Activated CD4-positive, alpha-beta T cell treated with anti-CD3 and anti-CD28 coated beads, Interleukin-2, Interleukin-4, amounts not matched to agents 100 ng/mL and 50 ng/mL, durations not matched to agents 16 hours and 8 hours (primary cell): ENCODE measurements at places on chromosomes 11 and 22.

GRCh38 chr11:111603611-111604130 lies 1.4 kb downstream of the SIK2 start:
- no peak for DNase-seq

DNA sequence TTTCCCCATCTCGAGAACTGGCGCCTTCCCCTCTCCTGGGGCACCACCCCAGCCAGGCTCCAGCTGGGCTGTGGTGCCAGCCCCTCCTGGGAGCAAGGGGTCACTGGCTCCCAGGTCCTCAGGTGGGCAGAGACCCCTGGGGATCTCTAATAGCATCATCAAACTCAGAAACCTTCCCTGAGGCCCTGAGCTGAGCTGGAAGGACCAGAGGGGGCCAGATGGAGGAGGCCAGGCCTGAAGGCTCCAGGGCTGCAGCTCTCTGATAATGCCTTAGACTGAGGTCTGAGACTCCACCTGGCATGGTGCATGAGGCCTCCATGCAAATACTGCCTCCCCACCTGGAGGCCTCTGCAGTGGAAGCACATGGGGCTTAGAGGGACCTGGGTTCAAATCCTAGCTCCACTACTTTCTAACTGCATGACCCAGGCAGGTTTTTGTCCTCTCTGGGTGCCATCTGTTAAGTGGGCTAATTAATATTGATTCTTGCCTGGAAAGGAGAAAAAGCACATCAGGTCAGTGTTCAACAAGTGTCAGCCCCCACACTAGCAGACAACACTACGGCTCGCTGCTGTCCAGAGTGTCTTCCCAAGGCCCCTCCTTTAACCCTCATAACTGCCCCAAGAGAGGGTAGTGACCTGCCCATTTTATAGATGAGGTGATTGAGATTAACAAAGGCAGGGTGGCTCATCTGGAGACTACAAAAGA lies 1.5 kb downstream of the MAPK8IP1 start:
- DNase-seq: no peak

DNA sequence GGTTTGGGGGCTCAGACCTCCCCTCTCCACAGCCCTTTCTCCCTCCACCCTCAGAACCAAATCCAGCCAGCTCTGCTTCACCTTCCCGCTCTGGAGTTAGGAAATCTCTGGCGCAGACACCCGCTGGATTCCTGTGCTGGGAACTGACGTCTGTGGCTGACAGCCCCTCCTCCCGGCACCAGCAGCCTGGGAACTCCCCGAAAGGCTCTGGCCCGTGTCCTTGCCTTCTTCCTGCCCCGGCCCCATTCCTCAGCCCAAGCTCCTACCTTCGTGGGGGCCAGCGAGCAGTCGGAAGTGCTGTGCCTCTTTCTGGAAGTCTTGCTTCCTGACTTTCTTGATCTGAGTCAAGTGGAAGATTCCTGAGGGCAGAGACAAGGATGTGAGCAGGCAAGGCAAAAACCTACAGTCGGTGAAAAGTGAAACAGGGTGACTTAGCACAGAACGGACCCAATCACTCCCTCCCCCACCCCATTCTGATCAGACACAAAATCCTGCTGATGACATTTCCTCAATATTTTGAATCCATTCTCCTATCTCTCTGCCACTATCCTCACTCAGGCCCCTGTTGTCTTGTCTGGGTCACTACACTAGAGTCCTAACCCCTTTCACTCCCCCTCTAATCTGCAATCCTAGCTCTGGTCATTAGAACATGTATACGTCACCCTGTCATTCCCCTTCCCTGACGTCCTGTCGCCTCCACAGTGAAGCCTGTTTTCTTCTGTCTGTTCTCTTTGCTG lies 34.1 kb downstream of the CHRDL2 start:
- DNase-seq: no peak

GRCh38 chr11:84947970-84948580 lies 679.1 kb downstream of the DLG2 start:
- DNase-seq: no peak

DNA sequence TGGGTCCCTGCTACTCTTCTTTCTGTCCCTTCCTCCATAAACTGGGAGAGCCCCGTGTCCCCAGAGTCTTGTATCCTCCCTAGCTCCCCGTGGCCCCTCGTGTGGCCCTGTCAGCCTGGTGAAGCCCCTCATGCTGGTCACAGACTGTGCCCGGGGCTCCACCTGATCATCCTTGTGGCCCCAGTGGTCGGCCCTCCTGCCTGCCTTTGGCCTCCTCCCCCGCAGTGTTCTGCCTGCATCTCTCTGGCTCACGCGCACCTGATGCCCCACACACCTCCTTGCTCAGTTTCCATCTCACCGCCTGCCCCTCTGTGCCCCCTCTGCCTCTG lies 1.2 kb upstream of the CABP2 start:
- no peak for DNase-seq

GRCh38 chr11:66841861-66842260 lies 1.4 kb upstream of the RCE1 start:
- DNase-seq: no peak

- peak; percentile 27 for DNase-seq
These were observed 78.2 kb downstream of the FAM76B start for GRCh38 chr11:95711162-95711944.

- no peak for DNase-seq
These were observed 19.3 kb downstream of the FLRT1 start for GRCh38 chr11:64055077-64055476.

GRCh38 chr22:37623075-37624016 lies 14.7 kb downstream of the GGA1 start:
- DNase-seq: peak; percentile 67

- DNase-seq: no peak
These were observed 25.8 kb downstream of the LAYN start for GRCh38 chr11:111566324-111566723.

DNA sequence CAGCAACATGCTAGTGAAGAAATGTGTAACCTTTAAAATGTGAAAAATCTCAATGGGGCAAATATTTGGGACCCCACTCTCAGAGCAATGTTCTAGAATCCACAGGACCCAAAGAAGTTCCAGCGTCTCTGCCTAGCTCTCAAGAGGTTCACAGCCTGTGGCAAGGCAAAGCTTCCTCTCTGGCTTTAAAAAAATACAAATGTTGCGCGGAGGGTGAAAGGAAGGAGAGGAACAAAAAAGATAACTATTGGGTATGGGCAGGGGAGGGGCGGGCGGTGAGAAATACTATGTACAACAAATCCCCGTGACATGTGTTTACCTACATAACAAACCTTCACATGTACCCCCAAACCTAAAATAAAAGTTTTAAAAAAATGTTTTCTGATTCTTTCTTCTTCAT lies 53.6 kb downstream of the PITPNB start:
- no peak for DNase-seq

DNA sequence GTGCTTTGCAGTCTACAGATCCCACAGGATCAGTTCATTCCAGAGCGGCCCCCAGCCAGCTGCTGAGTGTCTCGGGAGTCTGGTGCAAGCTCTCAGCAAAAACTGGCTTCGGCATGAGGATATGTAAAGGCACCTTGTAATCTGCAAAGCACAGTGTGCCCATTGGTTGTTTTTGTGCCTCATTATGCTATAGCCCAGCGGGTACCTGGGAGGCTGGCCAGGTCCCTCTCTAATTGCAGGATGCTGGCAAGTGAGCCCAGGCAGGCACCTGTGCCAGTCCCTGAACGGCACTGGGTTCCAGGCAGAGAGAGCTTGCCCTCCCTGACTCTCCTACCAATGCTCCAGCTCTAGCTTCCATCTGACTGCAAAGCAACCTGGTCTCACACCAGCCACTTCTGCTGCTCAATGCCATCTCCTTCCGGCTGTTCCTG lies 128.7 kb downstream of the DSCAML1 start:
- DNase-seq: no peak

- no peak for DNase-seq
These were observed 18.1 kb downstream of the TBC1D10A start for GRCh38 chr22:30308518-30309230.

- peak; percentile 17 for DNase-seq
These were observed 512 bp upstream of the GRIA4 start for GRCh38 chr11:105609341-105609781.

- no peak for DNase-seq
These were observed 34.9 kb upstream of the MYEOV start for GRCh38 chr11:69259096-69259495.

- no peak for DNase-seq
These were observed 62.4 kb upstream of the NNMT start for GRCh38 chr11:114233755-114234154.

DNA sequence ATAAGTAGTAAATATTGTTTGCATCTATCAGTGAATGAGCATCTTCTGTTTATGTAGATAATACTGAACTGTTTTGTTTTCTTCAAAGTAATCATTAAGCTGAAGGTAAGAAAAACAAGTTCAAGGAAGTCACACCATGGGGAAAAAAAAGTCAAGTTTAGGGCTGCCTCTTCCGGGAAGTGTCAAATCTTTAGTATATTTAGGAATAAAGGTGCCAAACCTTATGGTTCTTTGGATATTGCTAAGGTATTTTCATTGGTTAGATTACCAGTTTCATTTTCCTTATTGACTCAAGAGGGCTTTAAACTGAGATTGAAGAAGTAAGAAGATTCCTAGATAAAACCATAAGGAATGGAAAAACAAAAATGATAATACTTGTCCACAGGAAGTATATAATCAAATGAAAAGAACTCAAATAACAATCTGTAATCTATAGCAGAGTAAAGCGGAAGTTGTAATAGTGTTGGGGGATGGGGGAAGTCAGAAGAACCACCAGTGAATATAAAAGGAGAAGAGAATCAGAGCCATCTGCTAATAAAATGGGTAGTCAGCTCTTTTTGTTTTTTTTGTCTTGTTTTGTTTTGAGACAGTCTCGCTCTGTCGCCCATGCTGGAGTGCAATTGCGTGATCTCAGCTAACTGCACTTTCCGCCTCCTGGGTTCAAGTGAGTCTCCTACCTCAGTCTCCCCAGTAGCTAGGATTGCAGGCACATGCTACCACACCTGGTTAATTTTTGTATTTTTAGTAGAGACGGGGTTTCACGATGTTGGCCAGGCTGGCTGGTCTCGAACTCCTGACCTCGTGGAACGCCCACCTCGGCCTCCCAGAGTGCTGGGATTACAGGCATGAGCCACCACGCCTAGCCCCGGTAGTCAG lies 2.3 kb downstream of the ATM start:
- peak; percentile 71 for DNase-seq

DNA sequence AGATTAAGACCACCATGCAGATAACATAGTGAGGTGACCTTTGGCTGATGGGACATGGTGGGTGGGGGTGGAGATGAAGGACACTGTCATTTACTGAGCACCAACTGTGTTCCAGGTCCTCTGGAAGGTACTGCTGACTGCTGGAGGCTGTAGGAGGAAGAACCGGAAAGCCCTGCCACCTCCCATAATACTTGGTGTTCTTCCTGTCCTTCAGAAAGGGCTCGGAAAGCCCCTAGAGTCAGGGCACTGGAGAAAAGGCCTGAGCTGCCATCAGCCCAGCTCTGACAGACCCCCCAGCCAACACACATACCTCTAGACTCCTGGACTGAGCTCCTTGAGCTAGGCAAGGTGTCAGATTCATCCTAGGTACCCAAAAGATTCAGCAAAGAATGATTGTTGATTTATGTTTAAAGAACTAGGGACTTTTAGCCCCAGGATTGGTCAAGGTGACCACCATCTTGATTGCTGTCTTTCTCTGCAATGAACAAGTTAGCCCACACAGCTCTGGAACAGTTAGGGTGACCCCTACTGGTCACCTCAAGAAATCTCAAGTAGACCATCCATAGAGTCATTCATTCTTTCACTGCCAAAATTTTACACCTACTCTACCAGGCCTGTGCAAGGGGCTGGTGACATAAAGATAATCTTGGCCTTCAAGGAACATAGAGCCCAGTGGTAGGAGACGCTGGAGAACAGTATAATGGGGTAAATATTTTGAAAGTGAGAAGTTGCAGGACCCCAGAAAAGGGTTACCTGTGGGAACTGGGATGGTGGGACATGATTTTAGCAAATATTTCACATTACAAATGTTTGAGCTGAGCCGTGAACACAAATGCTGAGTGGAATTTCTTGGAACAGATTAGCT lies 39.4 kb downstream of the IRAG1 start:
- peak; percentile 67 for DNase-seq

DNA sequence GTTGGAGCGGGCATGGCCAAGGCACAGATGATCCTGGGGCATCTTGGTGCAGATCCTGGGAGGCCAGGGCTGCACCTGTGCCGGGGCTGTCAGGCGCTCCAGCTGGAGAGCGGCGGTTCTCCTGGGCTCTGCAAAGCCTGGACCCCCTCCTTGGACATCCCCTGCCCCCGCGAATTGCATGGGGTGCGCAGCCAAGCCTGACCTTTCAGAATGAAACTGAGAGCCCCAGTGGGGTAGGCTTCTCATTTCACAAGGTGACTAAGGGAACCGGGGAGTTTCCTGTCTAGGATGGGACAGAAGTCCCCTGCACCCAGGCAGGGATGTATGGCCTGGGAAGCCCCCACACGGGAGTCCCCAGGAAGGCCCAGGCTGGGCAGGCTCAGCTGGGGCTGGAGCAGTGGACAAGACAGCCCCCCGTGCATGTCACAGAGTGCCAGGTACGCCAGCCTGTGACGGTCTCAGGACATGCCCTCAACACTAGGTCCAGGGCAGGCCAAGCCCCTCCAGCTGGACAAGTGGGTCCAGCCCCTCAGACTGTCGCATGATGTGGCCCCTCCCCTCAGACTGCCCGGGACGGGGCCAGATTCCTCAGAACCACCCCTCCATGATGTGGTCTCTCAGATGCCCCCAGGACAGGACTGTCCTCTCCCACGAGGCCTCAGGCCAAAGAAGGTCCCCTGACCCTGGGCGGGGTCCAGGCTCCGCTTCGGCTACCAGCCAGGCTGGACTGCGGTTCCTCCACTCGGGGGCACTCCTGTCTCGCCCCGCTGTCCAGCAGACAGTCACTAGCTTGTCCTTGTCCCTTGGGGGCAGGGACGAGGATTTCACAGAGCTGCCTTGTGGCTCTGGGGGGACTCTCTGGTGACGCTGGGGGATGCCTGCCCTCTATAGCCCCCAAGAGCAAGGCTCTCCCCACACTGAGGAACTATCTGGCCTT lies 2.3 kb downstream of the LSP1 start:
- DNase-seq: peak; percentile 74

DNA sequence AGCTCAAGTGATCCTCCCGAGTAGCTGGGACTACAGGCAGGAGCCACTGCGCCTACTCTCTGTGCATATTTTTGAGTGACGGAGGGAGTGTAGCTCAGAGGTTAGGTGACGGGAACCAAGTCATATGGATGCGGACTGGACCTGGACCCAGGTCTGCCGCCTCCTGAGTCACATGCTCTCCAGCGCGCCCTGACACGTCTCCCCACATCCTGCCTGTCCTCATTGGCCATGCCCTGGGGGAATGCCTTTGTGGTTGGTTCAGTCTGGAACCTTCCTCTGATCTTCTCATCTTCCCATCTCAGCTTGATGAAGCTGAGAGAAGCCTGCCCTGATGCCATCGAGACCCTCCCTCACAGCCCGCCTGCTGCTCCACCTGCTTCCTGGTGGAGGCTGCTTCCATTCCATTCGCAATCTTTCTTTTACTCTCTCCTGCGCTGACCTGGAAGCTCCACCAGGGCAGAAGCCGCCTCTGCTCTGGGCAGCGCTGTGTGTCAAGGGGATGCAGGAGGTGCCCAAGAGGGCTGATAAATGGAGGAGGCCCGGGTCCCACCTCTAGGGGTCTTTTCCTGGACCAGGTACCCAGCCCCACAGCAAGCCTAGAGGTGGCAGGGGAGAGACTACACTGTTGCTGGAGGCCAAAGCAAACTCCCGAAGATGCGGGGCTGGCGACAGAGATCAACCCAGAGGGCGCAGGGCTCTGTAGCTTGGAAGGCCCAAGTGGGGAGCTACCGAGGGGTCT lies 13.9 kb upstream of the BAIAP2L2 start:
- DNase-seq: no peak
